ENCODE measurements at places on chromosomes 5 and 9.

DNA sequence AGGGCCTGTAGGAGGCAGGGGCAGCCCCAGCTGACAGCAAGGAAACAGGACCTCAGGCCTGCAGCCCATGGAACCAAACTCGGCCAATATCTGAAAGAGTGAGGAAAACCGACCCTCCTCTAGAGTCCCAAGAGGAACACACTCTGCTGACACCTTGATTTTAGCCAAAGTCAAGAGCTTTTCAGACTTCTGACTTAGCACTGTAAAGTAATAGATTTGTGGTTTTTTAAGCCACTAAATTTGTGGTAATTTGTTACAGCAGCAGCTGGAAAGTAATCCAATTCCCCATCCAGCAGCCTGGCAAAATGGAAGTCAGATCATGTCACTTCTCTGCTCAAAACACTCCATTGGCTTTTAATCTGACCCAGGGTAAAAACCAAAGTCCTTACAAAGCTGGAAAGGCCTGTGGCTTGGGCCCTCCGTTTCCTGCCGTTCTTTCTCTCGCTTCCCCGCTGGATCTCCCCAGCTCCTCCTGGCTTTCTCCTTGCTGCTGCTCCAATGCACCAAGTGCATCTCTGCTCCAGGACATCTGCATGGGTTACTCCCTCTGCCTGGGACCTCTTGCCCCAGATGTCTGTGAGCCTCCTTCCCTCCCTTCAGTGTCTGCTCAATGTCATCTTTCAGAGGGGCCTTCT is 79.0 kb downstream of the C5orf15 start:
- no peak for DNase-seq

DNA sequence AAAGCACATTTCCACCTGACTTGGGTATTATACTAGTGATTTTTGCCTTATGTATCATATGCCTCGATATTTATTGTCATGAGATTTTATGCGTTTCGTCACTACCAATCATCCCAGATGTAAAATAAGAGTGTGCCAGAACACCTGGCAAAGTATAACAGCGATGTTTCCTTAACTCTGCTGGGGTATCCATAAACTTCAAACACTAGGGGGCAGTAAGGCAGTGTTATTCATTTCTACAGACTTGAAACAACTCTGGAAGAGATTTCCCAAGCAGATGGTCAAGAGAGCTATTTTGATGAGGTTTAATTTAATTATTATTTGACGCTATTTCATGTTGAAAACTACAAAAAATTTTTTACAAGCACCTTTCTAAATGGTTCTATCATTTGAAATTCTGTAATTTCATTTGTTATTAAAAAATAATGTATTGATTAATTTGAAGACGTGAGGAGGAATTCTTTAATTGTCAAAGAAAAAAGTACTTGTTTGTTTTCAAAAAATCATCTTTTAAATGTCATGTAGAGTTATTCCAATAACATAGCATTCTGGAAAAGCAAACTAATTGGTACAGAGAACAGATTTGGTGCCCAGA is 388.5 kb upstream of the CTNND2 start:
- DNase-seq = no peak

DNA sequence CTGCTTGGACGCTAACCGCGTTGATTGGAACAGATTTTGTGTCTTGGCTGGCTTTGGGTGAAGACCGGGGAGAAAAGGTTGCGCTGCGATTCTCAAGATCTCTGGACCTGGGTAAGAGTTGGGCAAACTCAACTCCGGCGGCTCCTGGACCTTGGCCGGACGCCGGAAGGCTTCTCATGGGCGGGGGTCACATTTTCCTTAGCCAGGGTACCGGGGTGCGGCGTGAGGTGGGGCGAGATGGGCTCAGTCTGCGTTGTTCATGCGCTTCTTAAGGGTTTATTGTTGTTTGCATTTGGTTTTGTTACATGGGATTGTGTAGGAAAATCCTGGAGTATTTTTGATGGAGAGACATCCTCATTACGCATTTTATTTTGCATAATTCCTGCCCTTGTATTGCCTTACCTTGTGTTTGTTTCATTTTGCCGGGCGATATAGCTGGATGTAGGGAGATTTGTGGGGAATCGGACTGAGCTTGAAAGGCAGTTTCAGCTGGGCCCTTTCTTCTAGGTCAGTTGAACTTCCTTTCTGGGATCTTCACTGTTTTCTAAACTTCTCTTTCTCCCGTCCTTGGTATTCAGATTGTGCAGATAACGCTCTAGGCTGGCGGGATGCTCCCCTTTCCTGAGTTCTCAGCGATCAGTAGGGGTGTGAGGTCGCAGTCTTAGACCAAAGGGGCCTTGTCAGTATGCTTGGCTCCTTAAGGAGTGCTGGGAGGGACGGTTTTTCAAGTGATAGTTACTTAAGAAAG is 524 bp downstream of the MEGF10 start:
- DNase-seq = no peak

DNA sequence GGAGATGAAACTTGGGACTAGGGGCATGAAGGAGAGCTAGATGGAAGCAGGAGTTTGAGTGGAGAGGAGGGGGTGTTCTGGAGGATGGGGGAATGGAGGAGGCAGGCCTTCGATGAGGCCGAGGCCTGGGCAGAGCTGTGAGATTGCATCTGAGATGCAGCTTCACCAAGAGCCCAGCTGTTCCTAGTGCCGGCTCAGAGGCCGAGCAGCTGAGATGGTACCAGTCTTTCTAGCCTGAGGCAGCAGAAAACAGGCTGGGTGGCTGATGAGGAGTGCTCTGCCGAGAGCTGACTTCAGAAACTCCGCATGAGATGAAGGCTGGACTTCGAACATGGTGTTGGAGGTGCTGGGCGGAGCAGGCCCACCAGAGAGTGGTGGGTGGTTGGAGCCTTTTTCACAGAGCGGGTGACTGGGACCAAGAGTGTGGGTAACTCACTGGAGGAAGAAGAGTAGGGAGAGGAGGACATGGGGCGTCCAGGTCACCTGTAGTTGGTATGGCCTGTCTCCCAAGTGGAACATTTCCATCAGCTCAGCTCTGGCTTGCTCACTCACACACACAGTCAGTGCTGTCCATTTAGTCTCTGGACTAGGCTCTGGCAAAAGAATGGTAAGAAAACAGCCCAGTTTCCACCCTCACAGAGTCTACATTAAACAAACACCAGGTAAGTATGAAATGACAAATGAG is 54.7 kb downstream of the TMOD1 start:
- DNase-seq = no peak

- no peak for DNase-seq
Observed at GRCh38 chr5:133721365-133721764, 109.0 kb upstream of the FSTL4 start.

- DNase-seq = no peak
Observed at GRCh38 chr5:95953021-95953702, 8.5 kb downstream of the ELL2 start.
